ENCODE measurements at places on chromosomes 3 and 15.

DNA sequence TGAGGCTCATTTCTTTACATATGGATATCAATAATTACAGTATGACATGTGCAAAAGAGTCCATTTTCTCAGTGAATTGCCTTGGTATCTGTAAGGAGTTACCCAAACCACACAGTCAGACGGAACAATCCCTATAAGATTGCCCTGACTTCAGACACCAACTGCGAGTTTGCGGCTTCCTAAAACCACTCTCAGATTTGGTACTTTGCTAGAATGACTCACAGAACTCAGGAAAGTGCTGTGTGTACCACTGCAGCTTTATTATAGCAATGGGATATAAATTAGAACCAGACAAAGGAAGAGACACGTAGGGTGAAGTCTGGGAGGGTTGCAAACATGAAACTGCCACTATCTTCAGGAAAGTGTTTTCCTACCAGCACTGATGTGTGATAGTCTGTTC, 45.8 kb upstream of the ATP13A3 start:
- DNase-seq: no peak

GRCh38 chr3:44529927-44530326, 25.1 kb upstream of the ZKSCAN7 start:
- DNase-seq: no peak

DNA sequence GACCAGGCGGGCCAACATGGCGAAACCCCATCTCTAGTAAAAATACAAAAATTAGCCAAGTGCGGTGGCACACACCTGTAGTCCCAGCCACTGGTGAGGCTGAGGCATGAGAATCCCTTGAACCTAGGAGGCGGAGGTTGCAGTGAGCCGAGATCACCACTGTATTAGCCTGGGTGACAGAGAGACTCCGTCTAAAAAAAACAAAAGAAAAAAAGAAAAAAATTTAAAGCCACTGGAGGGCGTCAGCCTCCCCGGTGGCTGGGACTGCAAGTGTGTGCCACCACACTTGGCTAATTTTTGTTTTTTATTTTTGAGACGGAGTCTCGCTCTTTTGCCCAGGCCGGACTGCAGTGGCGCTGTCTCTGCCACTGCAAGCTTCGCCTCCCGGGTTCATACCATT, 7.9 kb downstream of the RTF1 start:
- DNase-seq: no peak

- no peak for DNase-seq
Measured at GRCh38 chr3:19347671-19348070, 199.4 kb downstream of the KCNH8 start.

- no peak for DNase-seq
Measured at GRCh38 chr3:63845215-63845614, 18.4 kb downstream of the THOC7 start.

DNA sequence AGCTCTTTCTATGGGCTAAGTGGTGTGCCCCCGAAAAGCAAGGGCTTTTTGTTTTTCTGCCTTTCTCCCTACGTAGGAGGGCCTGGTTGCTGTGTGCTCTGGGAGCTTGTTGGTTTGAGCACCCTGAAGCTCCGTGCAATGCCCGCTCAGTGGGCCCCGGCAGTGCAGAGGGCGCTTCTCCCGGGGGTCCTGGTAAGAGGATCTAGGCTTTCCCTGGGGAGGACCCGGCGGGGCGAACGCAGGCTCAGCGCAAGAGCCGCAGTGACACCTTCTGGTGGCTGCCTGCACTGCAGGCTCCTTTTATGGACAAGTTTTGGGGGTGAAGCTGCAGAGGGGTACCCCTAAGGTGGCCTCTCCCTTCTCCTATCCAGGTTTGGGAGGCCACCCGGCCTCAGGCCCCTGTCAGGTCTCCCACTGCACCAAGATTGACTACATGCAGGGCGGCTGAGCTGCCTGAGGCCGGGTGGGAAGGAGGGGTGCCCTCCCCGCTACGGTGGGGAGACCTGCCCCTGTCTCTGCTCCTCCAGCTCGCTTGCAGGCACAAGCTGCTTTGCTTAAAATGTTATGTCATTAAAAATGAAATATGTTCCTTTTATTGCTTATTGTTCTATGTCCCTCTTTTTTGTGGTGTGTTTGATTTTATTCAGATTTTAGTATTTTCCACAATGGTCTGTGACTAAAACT, 387.9 kb downstream of the GABRG3 start:
- DNase-seq: no peak

GRCh38 chr3:12351145-12351544, 62.3 kb downstream of the PPARG start:
- DNase-seq: no peak

GRCh38 chr3:134901461-134901860, 106.4 kb downstream of the EPHB1 start:
- no peak for DNase-seq

GRCh38 chr15:82146990-82147461, 101.2 kb upstream of the MEX3B start:
- no peak for DNase-seq

DNA sequence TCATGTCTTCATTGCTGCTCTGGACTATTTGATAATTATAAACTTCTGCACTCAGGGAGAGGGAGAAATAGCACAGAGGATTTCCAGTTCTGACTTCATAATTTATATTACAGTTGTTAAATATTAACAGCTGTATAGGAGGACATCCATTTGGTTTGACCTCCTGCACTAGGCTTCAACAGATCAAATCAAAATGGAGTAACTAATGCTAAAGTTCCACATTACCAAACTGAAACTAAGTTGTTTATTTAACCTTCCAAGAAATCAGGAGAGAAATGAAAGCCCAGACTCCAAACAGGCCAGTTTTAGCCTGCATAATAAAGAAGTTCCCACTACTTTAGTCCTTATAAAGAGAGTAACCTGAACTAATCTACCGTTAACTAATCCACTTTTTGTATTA, 4.6 kb downstream of the PLSCR2 start:
- DNase-seq: no peak

DNA sequence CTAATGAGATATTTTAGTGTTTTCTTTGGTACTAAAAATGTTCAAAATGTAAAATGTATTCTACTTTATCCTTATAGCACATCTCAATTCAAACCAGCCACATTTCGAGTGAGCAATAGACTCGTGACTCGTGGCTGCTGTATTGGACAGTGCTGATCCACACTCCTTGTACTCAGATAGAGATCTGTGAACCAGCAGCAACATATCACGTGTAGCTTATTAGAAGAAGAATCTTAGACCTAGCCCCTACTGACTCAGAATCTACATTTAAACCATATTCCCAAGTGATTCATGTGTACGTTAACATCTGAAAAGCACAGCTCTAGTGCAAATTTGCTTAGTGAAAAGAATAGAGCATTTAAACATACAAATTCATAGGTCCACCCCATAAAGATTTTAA, 130.9 kb downstream of the IL1RAP start:
- DNase-seq: no peak

DNA sequence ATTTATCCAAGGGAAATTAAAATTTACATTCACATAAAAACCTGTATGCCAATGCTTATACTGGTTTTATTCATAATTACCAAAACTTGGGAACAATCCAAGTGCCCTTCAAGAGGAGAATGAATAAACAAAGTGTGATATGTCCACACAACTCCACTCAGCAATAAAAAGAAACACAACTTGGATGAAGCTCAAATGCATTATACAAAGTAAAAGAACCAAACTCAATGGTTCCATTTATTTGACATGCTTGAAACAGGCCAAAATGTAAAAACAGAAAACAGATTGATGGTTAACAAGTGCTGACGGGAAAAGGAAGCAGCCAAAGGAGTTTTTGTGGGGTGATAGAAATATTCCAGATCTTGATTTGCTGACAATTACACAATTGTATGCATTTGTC, 23.5 kb downstream of the OCA2 start:
- no peak for DNase-seq

DNA sequence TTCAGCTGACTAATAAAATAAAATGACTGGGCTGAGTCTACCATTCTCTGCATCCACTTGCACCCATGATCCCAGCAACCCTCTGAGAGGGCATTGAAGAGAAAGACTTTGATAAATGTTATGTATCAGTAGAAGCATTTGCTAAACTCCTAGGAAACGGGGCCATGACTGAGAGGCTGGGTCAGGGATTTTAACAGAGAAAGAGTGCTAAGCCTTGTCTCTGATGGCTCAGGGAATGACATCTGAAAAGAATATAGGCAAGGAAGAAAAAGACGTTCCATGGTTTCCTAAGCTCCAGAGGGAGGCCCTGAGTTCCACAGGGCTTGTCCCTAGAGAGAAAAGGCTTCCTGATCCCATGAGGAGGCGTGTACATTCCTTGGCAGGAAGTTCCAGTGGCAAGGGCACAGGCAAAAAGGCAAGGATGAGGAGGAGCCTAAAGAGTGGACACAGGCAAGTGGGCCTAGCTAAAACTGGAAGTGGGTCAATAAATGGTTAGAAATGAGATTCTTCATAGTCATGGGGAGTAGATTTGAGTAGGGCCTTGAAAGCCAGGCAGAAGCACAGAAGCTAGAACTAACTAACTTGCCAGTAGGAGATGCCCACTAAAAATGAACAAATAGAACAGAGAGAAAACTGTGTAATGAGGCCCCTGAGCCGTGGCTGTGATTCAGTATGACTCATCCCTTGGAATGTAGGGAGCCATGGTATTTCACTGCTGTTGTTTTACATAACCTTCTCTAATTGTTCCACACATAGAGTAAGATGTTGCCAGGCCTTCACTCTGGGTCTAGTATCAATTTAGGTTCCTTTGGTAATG, 44.9 kb upstream of the MANF start:
- no peak for DNase-seq

DNA sequence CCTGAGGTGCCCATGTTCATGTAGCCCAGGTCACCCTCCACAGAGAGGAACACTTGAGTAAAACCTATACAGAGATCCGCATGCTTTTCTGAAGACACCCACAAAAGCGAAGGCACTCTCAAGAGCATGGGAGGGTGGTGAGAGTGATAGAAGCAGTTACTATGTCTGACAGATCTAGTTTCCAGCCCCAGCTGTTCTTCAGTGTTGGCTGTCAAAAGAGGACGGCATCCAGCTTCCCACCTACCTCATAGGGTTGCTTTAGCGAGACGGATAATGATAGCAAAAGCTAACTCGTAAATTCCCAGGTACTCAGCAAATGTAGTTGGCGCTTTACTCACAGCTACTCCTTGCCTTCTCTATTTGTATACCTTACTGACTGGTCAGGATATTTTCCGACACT, 3.0 kb upstream of the MEX3B start:
- DNase-seq: no peak

- no peak for DNase-seq
Measured at GRCh38 chr3:142035308-142035922, 113.9 kb downstream of the TFDP2 start.

GRCh38 chr15:58264053-58264971, 126.1 kb downstream of the AQP9 start:
- no peak for DNase-seq

DNA sequence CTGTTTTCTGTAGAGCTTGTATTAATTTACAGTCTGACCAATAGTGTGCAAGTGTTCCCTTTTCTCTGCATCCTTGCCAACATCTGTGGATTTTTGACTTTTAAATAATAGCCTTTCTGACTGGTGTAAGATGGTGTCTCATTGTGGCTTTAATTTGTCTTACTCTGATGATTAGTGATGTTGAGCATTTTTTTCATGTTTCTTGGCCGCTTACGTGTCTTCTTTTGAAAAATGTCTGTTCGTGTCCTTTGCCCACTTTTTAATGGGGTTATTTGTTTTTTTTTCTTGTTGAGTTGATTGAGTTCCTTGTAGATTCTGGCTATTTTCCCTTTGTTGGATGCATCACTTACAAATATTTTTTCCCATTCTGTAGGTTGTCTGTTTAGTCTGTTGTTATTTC, 7.6 kb upstream of the ACOX2 start:
- no peak for DNase-seq

DNA sequence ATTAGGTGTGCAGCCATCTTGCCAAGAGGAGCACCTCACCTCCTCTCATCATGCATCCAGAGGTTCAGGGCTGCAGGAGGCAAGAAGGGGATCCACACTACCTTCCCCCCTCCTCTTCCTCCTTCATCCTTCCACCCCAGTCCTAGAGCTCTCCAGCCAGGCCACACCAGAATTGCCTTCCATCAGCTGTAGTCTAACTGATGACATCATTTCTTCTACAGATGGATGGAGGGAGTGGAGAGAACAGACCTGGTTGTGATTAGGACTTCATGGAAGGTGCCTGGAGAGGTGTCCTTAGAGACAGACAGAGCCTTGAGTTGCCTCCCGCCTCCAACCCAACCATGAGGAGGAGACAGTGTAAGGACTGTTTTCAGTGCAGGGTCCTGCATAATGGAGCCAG, 14.9 kb downstream of the SEMA5B start:
- DNase-seq: no peak

- DNase-seq: no peak
Measured at GRCh38 chr3:56633602-56634535, 49.2 kb downstream of the TASOR start.

- no peak for DNase-seq
Measured at GRCh38 chr15:33678602-33679001, 289.7 kb upstream of the CHRM5 start.

DNA sequence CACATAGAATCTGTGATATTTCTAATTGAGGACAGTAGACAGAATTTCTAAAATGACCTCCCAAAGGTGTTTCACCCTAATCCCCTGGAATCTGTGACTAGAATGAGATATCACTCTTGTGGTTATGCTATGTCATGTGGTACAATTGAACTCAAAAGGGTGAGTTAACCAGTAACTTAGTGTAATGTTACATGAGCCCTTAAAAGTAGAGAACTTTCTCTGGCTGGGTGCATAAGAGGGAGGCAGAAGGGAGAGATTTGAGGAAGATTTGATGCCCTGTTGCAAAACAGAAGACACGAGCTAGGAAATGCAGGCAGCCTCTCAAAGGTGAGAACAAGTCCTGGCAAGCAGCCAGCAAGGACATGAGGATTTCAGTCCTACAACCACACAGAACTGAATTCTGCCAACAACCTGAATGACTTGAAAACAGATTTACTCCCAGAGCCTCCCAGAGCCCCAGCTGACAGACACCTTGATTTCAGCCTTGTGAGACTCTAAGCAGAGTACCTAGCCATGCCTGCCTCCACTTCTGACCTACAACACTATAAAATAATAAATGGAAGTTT, 160.3 kb downstream of the MTHFS start:
- no peak for DNase-seq

DNA sequence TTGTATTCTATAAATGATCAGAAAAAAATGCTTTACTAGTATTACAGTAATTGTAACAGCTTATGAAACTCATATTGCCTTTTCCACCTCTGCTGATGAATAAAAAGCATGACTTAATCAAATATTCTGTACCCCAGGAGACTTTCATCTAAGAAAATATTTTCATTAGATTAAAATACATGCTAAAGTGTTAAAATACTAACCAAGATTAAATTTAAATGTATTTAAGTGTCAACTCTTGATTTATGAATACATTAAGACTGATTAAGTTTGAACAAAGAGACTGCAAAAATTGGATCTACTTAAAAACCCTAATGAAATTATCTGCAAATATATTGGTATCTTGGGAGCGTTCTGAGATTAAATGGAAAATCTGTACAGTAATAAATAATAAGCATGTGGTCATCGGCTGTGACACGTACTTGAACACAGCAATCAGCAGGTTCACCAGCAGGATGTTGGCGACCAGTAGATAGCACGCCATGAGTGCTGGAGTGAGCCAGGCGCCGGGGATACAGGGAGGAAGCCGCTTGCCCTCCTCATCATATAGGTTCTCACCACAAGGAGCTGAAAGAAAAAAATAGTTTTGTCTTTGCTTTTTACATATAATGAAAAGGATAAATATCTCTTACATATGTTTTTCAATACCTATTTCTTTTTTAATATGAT, 36.6 kb upstream of the MTMR10 start:
- no peak for DNase-seq

GRCh38 chr3:72960812-72961518, 35.6 kb upstream of the PPP4R2 start:
- DNase-seq: peak; percentile 28

Data from NCI-H2029 treated with DMSO at 0.1 percent for 48 hours (cell line).